ENCODE measurements at places on chromosomes 7 and 10.

DNA sequence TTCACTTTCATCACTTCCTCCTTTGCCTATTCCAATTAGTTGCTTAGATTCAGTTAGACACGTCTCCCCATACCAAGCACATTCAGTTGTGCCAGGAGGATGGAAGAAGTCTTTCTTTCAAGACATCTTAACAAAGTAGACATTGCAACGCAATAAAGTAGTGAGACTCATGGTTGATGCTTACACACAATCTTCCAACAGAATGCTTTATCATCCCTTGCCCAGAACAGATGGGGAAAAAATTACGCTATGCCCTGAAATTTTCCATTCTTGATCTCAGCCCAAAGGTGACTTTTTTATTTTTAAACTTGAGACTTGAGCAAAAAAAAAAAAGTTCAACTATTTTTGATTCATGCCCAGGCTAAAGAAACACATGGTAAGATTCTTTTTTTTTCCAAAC is 74.9 kb downstream of the KCNMA1 start:
- no peak for DNase-seq

DNA sequence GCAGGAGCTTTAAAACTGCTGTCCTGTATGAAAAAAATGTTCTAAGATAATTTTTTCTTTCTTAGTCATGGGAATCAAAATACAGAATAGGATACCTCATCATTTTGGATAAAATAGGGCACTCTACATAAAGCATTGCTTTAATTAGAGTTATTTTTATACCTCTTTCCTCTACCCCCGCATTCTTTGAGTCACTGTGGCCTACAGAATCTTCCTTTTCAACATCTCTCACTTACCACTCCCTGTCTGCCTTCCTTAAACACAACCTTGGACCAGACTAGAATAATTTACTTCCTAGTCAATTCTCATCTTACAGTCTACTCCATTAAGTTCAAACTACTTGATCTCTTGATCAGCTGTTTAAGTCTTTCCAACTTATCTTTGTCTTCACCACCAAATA is 462.3 kb downstream of the PHTF2 start:
- DNase-seq, result no peak

DNA sequence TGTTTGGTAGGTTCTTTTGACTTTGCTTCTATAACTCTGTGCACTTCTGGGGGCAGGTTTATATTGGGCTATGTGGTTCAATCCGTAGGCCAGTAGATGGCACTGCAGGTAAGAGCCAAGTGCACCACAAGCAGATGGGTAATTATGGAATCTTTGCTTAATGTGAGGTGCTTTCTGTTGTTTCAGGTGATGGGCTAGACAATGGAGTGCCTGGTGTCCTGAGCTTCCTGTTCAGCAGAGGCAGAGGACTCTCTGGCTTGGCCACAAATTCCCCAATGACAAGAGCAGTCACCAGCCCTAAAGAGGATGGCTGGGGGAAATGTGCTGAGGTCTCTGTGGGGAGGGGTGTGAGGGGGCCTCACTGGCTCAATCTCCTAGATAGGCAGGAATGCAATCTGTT is 455.0 kb downstream of the CCSER2 start:
- no peak for DNase-seq

GRCh38 chr7:51301806-51302205 is 14.8 kb downstream of the COBL start:
- DNase-seq, result no peak

DNA sequence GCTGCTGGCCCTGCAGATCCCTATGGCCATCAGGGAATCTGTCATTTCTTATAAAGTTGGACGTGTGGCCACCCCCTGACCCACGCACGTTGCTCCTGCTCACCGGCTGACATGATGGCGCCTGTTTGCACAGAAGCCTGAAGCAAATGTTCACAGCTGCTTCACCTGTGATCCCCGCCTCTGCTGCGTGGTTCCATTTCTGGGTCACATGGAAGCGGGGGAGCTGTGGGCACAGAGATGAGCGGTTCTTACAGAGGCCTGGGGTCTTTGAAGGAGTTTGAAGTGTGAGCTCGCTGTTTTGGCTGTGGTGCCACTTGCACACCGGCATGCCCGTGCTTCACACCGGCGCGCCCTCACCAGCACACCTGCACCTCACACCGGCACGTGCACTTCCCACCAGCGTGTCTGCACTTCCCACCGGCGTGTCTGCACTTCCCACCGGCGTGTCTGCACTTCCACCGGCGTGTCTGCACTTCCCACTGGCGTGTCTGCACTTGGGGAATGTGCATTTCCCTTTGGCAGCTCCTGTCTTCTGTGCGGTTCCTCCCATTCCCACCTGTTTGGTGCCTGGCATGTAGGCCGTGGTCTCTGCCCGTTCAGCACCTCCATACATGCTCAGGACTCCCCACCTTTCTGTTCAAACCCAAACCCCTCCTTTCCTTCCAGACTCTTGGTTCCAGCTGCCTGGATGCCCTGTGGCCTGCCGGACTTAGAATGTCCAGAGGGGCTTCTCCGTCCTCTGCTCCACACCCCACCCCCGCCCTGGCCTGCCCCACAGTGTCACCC is 86.7 kb downstream of the INPP5A start:
- no peak for DNase-seq

- DNase-seq, result no peak
Measured at GRCh38 chr10:82645221-82645620, 770.2 kb downstream of the NRG3 start.

DNA sequence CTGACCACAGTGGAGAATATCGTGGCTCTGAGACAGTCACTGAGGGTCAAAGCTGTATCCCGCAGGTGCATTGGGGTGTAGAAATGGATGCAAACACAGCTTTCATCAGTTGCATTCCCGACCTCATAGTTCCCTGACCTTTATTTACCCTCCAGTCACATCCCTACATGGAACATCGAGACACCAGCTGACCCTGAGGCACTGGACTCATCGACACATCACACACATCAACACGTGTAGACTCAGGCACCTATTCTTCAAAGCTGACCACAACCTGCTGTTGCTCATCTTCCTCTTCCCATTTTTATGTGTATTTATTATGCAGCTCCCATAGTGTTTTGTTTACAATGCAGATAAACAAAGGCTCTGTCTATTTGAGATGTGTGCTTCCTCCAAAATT is 396.9 kb upstream of the NRP1 start:
- no peak for DNase-seq

DNA sequence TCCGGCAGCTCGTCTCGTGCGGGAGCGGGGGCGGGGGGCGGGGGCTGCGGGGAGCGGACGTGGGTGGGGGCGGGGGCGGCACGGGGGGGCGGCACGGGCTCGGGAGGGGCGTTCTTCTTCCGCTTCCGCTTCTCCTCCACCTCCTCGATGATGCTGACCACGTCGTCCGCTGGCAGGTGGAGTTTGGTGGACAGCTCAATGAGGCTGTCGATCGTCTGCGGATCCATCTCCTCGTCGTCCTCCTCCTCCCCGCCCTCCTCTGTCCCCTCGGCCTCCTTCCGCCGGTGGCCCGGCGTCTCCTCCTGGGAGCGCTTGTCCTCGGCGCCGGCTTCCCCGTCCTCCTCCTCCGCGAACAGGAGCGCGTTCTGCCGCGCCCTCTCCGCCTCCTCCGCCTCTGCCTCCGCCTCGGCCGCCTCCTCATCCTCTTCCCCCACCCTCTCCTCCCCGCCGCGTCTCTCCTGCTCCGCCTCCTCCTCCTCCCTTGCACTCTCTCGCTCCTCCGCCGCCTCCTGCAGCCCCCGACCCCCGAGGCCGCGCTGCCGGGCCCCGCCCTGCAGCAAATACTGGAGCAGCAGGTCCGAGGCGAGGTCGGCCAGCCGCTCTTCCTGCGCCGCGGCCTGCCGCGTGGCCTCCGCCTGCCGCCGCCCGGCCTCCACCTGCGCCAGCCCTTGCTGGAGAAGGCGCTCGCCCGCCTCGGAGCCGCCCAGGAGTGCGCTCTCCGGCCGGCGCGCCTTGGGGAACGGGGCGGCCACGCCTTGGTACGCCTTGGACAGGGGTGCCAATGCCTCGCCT is 1.9 kb downstream of the VGF start:
- DNase-seq, result peak; percentile 43

- no peak for DNase-seq
Measured at GRCh38 chr10:123009105-123009820, 457 bp downstream of the ACADSB start.

DNA sequence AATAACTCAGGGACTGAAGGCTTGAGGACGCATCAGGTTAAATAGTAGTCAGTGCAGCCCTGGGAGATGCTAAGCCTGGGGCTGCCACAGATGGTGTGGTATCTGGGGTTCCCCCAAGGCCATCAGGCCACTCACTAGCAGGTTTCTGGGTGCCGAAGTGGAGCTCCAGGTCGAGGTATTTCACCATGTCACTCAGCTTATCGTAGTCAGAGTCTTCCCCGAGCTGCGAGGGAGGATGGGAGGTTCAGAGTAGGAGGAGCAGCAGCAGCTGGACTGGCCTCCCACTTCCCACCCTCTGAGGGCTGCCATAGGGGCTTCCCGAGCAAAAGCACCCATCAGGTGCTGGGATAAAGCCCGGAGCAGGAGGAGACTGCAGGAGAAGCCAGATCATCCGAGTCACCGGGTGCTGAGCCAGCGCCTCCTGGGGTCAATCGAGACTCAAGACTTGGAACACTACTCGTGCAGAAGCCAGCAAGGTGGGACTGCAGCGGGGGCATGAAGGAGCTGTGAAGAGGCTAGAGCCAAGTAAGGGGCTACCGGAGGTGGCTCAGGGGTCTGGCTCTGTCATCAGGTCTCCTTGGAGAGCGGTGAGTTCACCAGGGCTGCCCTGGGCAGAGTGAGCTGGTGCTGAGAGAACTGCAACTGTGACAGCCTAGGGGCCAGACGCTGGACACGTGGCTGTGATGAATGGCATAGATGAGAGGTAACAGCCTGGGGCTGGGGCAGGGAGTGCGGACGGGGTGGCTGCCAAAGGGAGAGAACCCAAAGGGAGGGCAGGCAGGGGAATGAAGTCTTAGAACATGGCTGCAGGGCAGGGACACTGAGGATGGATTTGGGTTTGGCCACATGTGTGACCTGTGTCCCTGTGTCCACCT is 45.3 kb downstream of the GRID2IP start:
- DNase-seq, result no peak

DNA sequence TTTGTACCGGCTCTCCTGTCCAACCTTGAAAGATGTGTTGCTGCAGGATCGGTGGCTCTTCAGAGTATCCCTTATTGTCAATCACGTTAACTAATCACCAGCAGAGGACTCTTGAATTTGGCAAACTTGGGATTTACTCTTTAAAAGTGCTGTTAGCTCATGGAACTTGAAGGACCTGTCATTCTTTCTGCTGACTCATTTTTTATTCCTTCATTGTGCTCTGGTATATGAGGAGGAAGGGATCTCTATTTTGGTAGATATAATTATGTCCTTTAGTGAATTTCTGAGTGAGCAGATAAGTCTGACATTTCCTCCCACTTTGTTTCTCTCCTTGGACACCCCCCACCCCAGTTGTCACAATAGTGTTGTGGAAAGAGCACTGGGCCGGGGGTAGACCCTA is 175.1 kb upstream of the HDAC9 start:
- DNase-seq, result no peak

DNA sequence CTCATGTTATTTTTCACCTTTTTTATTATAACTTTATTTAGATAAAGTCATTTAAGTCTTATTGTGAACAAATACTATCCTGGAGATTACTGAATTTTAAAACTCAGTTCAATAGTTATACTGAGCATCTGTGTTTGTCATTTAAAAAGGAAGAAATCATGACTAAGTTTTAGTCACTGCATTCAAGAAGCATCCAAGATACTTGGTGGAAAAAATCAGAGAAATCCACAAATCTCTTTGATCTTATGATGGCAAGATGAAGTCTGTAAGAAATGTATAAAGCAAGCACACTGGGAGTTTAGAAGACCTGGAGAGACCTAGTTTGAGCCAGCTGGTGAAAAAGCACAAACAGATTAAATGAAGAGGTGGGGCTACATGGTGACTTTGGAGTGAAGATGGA is 529.8 kb upstream of the IGFBP3 start:
- no peak for DNase-seq

GRCh38 chr7:29754874-29755490 is 51.3 kb upstream of the WIPF3 start:
- no peak for DNase-seq

DNA sequence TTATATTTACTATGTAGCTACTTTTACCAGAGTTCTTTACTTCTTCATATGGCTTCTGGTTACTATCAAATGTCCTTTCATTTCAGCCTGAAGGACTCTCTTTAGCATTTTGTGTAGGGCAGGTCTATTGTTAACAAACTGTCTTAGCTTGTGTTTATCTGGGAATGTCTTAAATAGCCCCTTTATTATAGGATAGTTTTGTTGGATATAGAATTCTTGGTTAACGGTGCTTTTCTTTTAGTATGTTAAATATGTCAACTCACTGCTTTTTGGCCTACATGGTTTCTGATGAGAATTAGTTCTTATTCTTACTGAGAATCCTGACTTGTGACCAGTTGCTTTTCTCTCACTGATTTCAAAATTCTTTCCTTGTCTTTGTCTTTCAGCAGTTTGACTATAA is 169.0 kb downstream of the ADK start:
- no peak for DNase-seq

DNA sequence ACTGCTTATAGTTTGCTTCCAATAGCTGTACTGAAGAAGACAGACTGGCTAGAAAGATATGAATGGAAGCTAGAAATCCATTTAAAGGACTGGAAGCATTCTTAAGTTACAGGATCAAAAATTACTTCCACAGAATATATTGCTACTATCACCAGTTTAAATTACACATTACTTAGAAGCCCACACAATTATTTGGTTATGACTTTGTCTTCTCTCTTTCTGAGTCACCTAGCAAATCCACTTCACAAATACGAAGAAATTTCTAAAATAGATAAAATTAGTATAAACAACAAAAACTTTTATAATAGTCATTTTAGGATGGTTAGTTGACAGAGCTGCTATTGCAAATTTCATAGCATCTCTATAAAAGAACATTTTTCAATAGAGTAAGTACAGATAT is 108.1 kb downstream of the SNX13 start:
- DNase-seq, result no peak

GRCh38 chr10:24207341-24207740 is 1.6 kb upstream of the KIAA1217 start:
- DNase-seq, result no peak

- DNase-seq, result peak; percentile 81
Measured at GRCh38 chr10:124693396-124693795, 50.8 kb downstream of the FAM53B start.

DNA sequence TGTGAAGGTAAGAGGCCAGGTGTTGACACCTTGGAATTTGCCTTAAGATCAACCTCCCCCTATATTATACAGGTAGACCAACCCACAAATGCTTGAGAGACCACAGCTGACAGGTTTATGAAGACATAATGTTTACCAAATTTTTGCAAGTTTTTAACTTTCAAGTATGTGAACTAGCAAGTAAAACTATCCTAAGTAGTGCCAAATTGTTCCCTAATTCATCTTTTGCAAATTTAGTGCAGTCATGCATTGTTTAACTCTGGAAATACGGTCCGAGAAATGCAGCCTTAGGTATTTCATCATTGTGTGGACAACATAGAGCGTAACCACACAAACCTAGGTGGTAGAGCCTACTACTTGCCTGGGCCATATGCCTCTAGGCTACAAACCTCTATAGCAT is 10.7 kb downstream of the UPP1 start:
- no peak for DNase-seq

GRCh38 chr10:10489805-10490571 is 527.7 kb upstream of the CELF2 start:
- no peak for DNase-seq

- DNase-seq, result no peak
Measured at GRCh38 chr10:75959209-75959608, 527.8 kb downstream of the LRMDA start.

GRCh38 chr7:112182749-112183148 is 23.4 kb downstream of the DOCK4 start:
- no peak for DNase-seq
